ENCODE measurements at places on chromosomes 1 and 21. TPM values are rescaled to one million over a fixed set of nuclear protein-coding genes. Genes with fewer than 3 reads are reported as not detected.

KIF21B gene
- polyA plus RNA-seq: 0.28 TPM

RGS13 gene
- polyA plus RNA-seq: 0.22 TPM

EIF3I gene
- 134 TPM for polyA plus RNA-seq

ANKRD35 gene
- 17.0 TPM for polyA plus RNA-seq

S100A3 gene
- 10.2 TPM for polyA plus RNA-seq
